ENCODE measurements at places on chromosomes 3 and 15.

DNA sequence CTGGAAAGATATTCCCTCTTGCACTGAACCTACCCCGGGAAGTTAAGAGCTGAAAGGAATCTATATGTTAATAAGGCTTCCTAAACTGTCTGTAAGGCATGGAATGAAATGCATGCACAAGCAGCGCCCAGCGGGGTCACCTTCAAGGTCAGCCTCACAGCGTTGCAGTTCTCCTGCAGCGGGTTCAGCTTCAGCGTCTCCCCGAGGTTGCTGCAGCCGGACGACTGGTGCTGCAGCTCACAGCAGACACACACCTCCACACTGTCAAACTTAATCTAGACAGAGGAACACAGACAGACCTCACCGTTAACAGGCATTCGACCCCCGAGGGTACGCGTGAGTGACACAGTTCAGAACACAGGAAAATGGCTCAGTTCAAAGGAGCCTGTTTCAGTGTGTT is 73.3 kb downstream of the NSMCE3 start:
- no peak for DNase-seq

DNA sequence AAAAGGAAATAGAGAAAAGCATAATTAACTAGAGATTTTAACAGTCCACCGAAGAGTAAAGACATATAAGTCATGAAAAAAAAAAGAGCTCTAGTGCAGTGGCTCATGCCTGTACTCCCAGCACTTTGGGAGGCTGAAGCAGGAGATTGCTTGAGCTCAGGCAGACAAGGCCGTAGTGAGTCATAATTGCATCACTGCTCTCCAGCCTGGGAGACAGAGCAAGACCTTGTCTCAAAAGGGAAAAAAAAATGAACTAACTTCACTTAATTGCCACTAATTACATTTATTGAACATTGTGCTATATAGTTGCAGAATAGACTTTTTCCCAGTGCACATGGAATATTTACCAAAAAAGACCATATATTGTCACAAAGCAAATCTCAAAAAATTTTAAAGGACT is 221.8 kb downstream of the CBLB start:
- no peak for DNase-seq

GRCh38 chr3:49081429-49081828 is 12.4 kb downstream of the QRICH1 start:
- no peak for DNase-seq

DNA sequence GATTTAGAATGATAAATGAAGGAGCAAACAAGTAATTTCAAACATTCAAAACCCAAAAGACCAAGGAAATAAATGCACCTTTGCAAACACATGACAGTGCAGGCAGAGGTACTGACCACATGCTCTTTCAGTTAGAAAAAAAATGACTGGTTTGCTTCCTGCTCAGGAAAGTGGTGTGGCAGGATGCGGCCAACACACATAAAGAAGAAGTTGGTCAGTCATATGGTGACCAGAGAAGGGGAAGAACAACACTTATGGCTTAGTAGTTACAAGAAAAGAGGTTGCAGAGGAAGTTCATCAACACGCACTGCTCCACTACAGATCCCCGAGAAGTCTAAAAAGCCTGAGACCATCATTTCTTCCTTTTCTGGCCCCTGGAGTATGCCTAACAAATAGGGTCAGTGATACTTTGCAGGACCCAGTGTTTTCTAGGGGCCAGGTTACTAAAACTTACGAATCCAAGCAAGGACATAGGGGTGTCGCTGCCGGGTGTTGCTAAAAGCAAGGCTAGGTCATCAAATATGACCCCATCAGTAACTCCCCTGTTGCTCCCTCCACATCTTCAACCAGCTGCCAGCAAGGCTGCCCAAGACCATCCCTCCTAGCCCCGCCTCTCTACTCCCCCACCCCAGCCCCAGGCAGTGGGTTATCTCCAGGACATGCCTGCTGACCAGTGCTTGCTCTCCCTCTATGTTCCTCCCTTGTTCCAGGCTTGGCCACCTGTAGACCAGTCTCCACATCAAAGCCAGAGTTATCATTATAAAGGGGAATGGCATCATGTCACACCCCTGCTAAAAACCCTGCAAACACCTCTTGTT is 11.2 kb downstream of the ATP8B4 start:
- DNase-seq, result no peak

DNA sequence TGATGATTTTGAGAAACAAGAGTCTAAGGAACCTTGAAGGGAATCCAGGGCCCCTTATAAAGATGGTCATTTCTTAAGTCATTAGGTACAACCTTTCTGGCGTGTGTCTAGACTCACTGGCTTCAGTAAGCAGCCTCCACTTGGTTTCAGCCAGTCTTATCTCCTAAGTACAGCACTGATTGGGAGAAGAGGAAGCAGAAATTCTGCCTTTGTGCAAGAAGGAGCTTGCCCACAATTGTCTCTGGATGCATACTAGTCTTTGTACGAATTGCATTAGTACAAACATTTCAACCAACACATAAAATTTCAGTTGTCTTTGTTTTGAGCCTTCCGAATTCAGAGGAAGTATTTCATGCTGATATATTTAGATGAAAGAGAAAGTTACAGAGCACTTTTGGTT is 139.4 kb downstream of the SLCO3A1 start:
- DNase-seq, result no peak

DNA sequence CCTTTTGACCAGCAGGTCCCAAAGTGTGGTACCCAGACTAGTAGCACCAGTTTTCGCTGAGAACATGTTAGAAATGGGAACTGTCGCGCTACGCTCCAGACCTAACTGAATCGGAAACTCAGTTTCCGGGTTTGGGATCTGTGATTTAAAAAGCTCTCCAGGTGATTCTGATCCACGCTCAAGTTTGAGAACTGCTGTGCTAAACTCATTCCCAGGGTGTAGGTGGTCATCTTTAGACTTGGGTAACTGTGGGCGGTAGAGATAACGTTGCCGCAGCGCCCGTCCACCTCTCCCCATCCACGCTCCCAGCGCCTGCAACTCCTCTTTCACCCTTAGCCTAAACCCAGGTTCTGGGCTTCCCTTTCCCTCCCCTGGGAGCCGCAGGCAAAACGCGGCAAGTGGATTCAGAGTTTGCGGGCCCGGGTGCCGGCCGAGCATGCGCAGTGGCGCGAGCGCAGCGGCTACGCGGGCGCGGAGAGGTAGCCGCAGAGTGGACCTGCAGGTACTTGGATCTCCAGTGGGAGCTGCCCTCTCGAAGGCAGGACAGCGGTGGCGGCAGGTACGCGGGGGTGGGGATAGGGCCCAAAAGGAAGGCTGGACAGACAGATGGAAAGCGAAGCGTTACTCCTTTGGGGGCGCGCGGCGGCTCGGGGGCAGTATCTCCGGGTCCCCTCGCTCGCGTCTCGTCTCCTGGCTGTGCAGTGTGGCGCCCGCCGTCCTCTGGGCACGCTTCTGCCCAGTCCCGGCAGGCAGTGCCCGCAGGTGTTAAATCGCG is at the start of gene PLS1:
PLS1 (plus strand) TSS at position 443 of the 775 bp plus-strand sequence. CDS start 67,845 bp downstream, outside the sequence.
- DNase-seq, result peak; percentile 82

DNA sequence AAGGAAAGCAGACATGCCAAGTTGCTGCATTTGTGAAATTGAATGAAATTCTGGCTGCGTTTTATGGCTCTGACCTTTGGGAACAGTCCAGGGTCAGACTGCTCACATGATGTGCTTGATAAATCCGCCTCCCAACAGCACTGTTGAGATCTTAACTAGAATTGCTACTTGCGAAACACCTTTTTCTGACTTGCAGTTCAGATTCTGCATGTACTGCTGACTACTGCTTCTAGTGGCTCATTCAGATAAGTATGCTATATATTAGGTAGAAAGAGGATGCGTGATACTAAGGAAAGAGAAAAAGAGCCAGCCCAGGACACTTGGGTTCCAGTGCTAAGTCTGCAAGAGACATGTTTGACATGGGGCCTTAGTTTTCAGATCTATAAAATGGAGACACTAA is 129.4 kb downstream of the LPP start:
- DNase-seq, result no peak

GRCh38 chr3:32398531-32398930 is 6.9 kb downstream of the CMTM7 start:
- DNase-seq, result no peak

DNA sequence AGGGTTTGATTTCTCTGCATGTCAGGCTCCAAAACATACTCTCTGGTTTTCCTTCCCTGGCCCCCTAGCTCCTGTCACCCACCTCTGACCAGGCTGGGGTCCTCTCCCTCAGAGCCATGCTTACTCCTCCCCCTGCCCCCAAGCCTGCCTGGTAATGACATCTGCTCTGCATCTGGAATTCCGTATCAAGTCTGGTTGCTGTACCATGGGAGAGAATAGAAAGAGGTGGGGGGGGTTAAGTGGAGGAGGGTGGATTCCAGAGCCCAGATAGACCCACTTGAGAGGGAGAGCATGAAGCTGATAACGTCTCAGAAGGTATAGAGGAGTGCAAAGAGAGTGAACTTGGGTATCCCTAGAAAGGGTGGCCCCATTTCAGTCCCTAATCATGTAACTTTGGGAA is 4.2 kb downstream of the IGDCC4 start:
- DNase-seq, result no peak

DNA sequence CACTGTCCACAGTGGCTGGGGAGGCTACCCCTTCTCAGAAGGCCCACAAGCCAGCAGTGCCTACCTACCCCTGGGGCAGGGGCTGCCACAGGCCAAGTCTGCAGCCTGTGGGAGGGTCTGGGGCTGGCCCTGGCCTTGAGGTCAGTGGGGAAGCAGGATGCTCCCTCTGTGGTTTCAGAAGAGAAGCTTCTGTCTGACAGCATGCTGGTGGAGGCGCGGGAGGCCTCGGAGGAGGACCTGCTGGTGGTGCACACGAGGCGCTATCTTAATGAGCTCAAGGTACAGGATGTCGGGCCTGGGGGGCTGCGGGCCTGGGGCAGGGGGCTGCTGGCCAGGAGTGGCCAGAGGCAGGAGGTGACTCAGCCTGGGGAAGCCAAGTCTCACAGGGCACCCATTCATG is 3.2 kb downstream of the HDAC11 start:
- no peak for DNase-seq

DNA sequence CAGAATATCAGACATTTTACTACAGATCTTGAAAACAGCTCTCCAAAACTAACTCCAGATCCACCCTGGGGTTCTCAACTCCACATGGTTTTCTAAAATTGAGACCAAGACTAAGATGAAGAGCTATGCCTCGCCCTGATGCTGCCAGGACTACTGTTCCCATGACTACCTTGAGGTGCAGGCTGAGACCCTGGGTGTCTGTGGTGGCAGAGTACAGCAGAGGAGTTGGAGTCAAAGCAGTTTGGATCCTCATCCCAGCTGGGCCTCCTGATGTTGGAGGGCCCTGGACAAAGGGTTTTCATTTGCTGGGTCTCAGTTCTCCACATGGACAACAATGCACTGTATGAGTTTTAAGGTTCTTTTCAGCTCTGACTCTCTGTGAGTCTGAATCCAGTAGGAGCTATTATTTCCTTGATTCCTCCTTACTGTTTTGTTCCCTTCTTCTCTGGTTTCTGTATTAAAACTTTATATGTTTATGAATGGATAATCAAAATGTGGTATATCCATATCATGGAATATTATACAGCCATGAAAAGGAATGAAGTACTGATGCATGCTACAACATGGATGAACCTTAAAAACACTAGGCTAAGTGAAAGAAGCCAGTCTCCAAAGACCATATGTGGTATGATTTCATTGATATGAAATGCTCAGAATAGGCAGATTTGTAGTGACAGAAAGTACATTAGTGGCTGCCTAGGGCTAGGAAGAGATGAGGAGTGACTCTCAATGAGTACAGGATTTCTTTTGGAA is 93.0 kb downstream of the CPN2 start:
- no peak for DNase-seq

DNA sequence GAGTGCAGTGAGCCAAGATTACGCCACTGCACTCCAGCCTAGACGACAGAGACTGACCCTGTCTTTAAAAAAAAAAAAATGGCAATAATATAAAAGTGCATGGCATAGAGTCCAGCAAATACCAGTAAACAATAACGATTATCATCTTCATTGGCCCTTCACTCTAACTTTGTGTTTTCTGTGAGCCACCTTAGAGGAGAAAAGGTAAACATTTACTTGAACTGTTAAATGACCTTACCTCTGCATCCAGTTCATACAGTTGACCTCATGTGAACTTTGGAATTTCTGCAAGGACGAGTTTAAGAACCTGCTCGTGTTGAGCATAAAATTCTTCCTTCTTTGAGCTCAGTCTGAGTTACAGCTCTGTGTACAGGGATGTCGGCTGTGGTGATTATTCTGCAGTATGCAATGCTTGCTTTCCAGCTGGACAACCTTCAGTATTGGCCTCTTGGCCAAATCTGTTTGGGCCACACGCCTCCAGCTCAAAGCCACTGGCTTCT is 56.6 kb downstream of the RLBP1 start:
- DNase-seq, result no peak
